ENCODE measurements at places on chromosomes 11 and 22.

- DNase-seq: no peak
These were observed 25.5 kb downstream of the LRP4 start for GRCh38 chr11:46892838-46893237.

- peak; percentile 2 for DNase-seq
These were observed at the start of gene TPH1 for GRCh38 chr11:18046116-18046777. Gene TPH1, minus strand, starts transcription at chr11:18046269. Its CDS starts 5,507 bp downstream, at chr11:18040762.

GRCh38 chr22:47225080-47225930 lies 462.9 kb downstream of the TBC1D22A start:
- DNase-seq: no peak

DNA sequence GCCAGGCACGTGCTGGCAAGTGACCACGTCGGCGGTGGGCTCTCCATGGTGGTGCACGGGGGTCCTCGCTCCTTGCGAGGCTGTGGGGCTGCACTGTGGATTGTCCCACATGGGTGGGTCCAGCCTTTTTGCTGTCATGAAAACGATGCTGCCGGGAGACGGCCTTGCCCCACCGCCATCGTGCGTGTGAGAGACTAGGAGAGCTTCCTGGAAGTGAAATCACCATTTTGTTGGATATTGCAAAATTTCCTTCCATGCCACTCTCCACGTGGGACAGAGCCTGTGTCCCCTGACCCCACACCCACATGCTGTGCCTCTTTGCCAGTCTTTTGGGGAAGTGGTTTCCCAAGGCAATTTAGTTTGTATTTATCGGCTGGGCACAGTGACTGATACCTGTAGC lies 18.2 kb upstream of the GRAMD4 start:
- no peak for DNase-seq

DNA sequence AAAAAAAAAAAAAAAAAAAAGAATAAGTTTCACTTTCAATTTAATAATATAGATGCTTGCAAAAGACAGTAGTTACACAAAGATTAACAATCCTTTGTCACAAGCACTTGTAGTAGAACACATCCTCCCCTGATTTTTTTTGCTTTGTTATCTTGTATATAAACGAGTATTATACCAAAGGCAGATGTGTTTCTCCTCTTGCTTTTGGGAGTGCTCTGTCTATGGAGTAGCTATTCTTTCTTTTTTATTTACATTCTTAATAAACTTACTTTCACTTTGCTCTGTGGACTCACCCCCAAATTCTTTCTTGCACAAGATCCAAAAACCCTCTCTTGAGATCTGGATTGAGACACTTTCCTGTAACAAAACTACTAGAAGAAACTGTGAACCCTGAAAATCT lies 3.4 kb upstream of the MRPL16 start:
- DNase-seq: no peak

- DNase-seq: no peak
These were observed 53.3 kb upstream of the CLDN5 start for GRCh38 chr22:19577422-19577966.

DNA sequence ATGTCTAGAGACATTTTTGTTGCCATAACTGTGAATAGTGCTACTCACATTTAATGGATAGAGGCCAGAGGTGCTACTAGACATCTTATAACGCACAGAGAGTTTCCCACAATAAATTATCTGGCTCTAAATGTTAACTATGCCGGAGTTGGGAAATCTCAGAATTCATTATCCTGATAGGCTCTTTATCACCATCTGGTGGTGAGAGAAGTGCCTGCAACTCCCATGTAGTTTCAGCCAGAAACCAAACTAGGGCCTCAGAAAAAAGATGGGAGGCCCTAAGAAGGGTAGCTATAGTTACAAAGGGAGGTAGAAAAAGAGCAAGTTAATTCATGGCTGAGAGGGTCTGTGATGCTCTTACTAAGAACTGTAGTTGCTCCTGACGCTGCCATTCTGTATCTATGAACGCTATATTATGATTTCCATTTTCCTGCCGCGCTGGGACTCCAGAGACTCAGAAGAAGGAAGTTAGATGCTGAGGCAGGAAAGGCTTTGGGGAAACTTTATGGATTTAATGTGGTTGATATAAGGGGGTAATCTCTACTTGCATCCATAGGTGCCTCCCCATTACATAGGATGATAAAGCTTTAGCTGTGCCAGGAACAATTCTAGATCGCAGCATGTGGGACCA lies 22.9 kb upstream of the MRPL17 start:
- peak; percentile 19 for DNase-seq

DNA sequence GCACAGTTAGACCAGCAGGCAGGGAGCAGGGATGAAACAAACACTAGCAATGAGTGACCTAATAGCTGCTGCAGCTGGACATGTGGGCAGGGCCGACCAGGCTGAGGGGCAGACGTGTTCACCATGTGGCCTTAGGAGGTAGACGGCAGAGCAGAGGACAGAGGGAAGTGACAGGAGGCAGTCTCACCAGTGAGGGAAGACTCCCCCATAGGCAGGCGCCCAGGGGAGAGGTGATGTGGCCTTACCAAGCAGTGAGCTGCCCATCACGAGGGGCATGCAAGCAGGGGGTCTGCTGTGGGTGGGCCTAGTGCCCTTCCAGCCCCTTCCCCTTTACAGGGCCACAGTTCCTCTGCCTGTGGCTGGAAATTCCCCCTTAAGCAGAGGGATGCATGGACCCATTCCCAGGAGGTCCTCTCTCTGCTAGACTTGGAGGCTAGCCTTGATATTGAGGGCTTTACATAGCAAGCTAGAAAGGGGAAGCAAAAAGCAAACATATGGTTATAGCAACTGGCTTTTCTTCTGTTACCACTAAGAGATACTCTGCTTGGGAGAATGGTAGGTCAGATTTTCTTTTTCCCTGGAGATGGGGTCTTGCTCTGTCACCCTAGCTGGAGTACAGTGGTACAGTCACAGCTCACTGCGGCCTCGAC lies 67.6 kb downstream of the MPPED1 start:
- no peak for DNase-seq

DNA sequence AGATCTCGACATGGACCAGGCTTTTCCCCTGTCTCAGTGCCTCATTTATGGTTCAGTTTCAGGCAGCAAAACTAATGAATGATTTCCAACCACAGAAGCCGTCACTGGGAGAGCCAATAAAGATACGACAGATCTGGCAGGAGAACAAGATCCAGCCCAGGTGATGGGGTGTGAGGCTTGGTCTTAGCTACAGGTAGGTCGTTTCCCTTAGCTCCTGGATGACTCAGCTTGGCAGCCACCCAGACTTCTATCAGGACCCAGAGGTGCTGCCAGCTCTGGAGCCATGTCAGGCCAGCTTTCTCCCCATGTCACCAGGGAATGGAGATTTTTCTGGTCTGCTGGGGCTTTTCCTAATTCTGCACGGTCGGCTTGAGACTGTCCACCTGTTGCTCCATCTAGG lies 36.3 kb upstream of the APOBEC3A start:
- DNase-seq: no peak

DNA sequence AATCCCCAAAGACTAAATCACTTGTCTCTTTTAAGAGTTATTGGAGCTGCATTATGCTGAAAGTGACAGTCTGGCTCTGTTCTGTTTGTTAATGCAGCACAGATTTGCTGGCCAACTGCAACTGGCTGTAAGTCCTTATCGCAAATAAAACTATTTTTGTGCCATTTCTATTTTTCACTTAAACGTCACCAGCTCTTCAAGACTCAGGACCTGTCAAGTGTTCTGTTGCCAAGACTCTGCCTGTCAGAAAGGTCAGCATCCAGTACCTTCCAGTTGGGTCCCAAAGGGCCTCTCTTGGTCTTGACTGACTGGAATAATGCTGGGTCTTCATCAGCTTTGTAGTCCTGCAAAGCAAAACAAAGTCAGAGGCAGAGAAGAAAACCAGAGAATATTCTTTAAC lies 45.6 kb downstream of the PITPNB start:
- DNase-seq: no peak

DNA sequence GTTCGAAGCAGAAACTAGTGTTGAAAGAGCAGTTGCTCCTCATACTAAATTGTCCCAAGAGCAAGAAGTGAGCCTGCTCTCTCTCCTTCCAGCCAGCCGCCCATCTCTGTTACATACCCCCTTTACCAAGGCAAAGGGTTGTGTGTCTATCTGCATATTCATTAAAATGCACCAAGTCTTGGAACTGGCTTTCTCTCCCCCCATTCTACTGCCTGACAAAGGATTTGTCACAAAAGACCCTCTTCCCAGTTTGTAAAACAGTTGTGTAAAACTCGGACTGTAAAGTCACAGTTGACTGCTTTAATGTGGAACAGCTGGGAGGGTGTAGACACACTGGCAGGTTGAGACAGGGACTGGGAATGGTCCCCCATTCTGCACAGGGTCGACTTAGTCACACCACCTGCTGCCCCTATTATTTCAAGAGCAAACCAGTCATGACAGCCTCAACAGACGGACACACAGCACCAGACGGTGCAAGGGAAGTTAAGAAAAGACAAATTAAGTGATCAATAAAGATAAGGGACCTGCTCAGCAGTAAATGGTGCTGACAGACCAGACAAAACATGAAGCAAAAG lies 60.0 kb upstream of the HTATIP2 start:
- no peak for DNase-seq

- DNase-seq: no peak
These were observed 1.9 kb upstream of the CHEK1 start for GRCh38 chr11:125623064-125623463.
